ENCODE measurements at places on chromosomes 2 and 18. TPM values are rescaled to one million over a fixed set of nuclear protein-coding genes. Genes with fewer than 3 reads are reported as not detected.

- DNase-seq: no peak
Observed at GRCh38 chr18:79556829-79557585, 122.6 kb upstream of the CTDP1 start.

DNA sequence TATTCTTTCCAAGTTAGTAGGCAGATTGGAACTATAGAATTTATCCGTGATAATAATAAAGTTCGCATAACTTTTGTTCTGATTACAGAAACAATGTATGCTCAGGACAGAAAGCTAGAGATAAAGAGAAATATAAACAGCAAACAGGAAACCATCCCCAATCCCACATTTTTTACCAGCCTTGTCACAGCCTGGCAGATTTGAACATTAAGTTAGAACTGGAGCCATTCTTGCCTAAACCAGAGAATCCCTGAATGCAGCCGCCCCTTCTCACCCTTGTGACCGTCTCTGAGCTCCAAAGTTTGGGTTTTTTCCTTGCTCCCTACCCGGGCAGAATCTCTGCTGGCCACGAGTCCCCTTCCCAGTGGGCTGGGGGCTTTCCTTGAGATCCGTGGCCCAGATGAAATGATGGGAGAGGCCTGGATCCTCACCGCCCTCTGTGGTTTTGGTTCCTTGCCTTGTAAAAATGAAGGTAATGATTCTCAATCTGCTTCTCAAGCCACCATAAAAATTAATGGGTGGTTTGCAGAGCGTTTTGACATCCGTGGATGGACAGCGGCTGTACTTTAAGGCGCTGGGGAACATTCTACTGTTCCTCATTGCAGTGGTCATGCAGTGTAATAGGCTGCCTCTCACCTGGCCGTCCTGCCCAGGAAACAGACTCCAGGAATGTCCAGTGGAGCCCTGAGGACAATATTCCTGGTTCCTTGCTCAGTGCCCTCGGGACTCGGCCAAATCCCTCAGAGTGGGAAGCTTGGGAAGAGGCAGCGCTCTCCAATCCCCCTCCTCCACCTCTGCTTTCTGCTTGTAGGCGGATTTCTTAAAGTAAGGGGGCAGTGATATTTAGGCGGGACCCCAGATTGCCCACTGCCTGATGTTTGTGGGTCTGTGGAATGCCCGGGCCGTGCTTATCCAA is 1.6 kb downstream of the SH3BP4 start:
- DNase-seq: peak; percentile 11

DNA sequence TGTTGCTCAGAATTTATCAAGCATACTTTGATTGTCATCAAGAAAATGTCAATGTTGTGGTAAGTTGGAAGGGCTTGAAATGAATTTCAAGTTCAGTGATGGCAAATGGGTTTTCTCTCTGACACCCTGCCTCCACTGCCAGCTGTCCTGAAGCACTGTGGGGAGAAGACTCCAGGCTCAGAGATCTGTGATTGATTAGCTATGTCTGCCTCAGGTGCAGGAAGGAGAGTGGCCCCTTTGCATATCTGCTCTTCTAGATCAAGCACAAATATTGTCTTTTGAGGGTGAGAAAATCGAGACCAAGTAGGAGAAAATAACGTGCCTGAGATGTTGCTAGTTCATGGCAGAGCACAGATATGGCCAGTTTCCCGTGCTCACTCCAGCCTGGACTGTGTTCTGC is 178.8 kb upstream of the GLI2 start:
- no peak for DNase-seq

TRIB2 gene
- total RNA-seq: 44.8 TPM

DNA sequence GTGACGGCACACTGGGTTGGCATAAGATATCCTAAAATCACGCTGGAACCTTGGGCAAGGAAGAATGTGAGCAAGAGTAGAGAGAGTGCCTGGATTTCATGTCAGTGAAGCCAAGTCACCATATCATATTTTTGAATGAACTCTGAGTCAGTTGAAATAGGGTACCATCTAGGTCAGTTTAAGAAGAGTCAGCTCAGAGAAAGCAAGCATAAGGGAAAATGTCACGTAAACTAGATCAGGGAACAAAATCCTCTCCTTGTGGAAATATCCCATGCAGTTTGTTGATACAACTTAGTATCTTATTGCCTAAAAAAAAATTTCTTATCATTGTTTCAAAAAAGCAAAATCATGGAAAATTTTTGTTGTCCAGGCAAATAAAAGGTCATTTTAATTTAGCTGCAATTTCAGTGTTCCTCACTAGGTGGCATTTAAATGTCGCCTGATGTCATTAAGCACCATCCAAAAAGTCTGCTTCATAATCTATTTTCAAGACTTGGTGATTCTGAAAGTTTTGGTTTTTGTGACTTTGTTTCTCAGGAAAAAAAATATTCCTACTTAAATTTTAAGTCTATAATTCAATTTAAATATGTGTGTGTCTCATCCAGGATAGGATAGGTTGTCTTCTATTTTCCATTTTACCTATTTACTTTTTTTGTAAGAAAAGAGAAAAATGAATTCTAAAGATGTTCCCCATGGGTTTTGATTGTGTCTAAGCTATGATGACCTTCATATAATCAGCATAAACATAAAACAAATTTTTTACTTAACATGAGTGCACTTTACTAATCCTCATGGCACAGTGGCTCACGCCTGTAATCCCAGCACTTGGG is 19.6 kb downstream of the RSAD2 start:
- peak; percentile 72 for DNase-seq

TTC32 gene
- 15.3 TPM for total RNA-seq

- no peak for DNase-seq
Observed at GRCh38 chr2:169438466-169439072, 40.7 kb upstream of the BBS5 start.

FEV gene
- total RNA-seq: not detected

DNA sequence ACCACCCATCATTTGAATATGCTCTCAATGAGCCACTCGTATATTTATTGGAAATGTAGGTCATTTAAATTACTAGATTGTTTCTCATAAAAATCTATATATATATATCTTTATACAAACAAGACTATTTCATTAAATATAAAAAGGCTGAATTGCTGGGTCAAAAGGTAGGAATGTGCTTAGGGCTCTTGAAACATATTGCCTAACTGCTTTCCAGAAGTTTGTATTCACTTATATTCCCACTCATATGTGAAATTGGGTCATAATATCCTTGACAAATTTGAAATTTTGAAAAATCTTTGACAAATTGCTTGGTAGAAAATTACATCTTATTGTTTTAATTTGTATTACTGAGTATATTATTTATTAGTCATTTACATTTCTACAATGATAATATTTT is 999.8 kb upstream of the CDH2 start:
- DNase-seq: no peak

DNA sequence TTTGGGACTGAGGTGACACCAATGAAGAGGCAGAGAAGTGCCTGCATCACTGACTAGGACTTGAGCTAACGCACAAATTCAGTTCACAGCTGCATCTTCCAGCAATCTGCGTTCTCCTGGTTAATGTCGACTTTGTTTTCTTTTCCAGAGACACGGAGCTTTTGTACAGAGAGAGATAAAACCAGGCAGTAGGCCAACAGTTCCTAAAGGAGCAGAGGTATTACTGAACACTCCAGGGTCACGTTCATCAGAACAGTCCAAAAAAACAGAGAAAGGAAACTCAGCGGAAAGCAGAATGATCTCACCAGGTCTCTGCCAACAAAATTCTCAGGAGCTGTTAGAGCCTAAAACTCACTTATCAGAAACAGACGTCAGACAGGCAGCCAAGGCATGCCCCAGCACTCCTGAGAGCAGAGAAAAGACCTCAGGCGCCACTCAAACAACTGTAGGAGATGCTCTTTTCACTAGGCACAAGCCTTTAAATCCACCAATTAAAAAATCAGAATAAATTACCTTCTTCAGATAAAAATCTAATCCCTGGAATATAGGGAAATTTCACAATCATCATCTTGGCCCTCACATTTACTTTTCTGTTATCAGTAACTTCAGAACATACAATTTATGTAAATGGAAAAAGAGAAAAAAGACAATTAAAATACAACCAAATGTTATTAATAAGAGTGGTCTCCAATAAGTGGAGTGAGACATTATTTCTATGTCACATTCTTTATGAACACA is 95.9 kb upstream of the SPTBN1 start:
- DNase-seq: peak; percentile 83

- DNase-seq: no peak
Observed at GRCh38 chr2:180145163-180145562, 138.1 kb upstream of the CWC22 start.

DNA sequence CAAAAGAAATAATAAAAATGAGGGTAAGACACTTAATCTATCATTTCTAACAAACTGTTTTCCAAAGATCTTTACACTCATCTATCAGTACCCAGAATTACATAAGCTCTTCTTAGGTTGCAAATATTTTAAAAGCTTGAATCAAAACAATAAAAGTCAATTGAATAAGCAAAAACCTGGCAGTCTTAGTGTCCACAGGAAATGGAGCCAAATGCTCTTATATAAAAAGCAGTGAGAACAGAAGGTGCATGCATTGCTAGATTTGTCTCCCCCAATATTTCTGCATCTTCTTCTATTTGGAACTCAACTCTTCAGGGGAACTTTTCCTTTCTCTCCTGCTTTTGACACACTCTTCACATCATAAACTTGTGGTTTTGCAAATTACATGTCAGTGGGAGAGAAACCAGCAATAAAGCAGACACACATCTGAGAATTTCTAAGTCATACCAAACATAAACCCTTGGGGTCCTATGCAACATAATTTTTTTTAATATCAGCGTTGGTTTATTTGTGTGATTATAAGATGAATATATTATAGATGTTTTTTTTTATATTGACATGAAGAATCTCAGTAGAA is 343.9 kb upstream of the ACVR2A start:
- DNase-seq: no peak
